GM20000 (cell line): ENCODE measurements at places on chromosomes 16 and 17.

DNA sequence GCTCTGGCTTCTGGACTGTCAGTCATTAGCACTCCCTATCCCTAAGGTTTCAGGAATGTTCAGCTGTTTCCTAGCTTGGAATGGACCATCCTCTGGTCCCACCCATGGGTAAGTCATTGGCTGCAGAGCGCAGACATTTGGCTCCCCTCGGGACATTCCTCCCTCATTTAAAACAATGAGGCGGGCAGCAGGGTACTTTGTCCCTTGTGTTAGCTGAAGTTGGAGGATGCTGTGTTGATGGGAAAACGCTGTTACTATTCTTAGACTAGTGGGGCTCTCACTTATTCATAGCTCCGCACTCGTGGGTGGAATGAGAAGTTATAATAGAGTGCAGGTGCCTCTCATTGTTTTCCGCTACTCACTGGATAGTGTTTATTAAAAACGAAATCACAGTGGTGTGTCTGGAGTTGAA, 673.8 kb downstream of the WWOX start:
- no peak for DNase-seq

- DNase-seq: no peak
Observed at GRCh38 chr17:78559749-78560368, 17.3 kb downstream of the DNAH17 start.

GRCh38 chr17:81932333-81932983, 4.6 kb downstream of the PYCR1 start:
- DNase-seq: no peak

DNA sequence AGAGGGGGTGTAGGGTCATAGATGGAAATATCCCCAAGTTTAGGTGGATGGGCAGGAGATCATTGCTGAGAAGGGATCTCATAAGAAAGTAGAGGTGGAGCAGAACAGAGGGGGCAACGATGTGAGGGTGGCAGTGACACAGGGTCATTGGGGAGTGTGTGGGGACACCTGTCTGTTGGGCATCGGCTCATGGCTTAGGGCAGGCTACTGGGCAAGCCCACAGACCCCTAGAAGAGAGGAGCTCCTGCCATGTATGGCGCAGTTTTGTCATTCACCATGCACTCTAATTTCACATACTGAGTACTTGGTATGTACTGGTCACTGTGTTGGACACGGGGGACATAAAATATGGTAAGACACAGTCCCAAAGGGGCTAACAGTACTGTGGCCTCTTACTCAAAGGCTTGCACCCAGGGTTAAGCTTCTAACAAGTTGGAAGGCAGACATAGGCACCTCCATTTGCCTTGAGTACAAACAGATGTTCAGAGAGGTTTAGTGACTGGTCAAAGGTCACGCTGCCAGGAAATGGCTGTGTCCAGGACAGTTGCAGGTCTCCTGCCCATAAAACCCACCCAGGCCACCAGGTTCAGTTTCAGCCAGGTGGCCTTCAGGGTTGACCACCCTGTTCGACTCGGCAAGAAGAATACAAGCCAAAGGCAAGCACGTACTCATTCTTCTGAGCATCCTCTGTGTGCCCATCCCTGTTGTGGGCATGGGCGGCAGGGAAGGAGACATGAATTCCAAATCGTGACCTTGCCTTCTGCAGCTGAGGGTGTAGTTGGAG, 580.2 kb downstream of the KCNJ18 start:
- no peak for DNase-seq

DNA sequence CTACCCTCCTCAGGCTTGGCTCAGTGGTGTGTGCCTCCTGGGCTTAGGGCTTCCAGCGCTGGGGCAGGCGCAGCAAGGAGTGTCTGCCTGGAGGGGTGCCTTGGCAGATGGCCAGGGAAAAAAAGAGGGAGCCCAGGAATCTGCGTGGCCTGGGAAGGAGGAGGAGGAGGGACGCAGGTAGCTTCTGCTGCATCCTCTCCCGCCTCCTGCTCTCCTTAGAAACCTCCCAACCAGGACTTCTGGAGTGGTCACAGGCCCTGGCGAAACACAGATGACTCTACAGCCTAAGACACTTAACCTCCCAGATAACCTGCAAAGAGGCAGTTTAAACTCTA, 7.3 kb upstream of the BCAR1 start:
- no peak for DNase-seq

DNA sequence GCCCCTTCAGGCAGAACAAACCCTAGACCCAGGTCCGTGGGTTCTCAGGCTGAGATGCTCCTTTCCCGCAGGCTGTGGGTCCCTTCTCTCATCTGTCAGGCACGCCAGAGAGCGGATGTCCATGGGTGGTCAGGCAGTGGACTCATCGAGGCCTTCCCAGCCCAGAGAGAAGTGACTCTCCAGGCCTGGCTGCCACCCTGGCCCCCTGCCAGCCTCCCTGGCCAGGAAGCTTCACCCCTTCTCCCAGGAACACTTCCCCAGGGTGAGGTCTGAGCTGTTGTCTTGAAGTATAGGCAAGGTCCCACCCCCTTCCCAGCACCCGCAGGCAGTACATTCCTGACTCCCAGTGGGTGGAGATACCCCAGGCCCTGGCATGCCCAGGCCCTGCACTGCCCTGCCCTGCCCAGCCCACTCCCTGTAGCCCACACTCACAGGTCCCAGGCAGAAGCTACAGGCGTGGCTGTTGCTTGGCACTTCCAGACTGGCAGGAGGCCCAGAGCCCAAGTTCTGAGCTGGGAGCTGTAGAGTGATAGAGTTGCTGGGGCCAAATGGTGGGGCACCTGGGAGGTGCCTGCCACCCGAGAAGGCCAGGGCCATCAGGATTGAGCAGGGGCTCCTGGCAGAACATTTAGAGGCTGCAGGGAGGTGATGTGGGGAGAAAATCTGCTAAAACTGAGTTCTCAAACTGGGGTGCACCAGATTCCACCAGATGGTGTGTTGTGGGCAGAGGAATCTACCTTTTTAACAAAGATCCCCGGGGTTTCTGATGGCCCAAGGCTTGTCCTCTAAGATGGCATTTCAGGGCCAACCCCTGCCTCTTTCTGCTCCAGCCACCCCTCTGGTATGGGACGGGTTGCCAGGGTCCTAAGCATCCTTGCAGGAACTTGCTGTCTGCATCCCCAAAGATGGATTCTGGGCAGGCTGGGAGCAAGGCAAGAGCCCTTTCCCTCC, 6.7 kb downstream of the ITGA3 start:
- DNase-seq: no peak

GRCh38 chr16:70572050-70572925, 48.7 kb downstream of the SF3B3 start:
- DNase-seq: no peak

DNA sequence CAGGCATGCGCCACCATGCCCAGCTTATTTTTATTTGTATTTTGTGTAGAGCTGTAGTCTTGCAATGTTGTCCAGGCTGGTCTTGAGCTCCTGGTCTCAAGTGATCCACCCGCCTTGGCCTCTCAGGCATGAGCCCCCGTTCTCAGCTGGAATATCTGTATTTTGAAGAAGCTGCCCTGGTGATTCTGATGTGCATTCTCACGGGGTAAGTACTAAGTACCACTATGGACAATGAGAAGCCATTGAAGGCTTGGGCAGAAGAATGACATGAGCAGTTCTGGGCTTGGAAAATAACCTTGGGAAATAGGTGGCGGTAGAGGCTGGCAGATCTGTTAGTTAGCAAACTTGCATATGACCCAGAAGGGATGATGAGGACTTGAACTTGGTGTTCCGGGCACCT, 15.6 kb upstream of the NKD1 start:
- DNase-seq: no peak

DNA sequence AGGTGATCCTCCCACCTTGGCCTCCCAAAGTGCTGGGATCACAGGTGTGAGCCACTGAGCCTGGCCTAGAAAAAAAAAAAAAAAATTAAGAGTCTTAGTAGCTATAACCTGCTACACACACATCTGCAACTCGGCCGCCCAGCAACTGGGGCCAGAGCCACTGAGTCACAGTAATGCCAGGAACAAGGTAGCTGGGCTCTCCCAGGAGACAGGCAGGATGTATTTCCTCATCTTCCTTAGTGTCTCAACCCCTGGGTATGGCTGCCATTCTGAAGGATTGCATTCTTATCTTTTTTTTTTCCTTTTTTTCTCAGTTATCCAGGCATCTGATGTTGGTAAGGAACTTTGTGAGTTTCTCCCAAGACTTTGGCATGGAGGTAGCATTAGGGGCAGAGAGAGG, 7.1 kb upstream of the PSMD3 start:
- DNase-seq: no peak

DNA sequence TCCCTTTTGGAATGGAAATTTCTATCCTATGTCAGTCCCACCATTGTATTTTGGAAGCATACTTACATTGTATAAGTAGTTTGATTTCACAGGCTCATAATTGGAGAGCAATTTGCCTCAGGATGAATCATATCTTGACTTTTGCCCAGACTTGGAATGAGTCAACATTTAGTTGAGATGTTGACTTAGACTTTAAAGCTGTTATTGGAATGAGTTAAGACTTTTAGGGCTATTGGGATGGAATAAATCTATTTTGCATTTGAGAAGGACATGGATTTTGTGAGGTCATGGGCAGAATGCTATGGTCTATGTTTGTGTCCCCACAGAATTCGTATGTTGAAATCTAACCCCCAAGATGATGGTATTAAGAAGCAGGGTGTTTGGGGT, 12.2 kb upstream of the ZNF594 start:
- no peak for DNase-seq

DNA sequence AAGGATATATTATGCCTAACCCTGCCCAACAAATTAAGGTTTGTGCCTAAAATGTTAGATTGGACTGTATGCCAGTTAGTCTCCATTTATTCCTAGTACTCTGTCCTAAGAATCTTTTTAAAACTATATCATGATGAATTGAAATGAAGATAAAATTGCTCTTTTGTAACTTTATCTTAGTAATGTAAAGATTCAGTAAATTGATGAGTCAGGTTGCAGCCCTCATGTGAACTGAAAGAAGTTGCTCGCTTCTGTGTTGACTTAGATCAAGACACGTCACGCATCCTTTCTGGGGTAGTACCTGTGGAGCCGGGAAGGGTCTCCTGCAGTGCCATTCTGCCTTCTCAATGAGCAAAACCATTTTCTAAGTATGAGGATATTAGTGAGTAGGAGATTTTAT, 63.3 kb downstream of the GAN start:
- no peak for DNase-seq

DNA sequence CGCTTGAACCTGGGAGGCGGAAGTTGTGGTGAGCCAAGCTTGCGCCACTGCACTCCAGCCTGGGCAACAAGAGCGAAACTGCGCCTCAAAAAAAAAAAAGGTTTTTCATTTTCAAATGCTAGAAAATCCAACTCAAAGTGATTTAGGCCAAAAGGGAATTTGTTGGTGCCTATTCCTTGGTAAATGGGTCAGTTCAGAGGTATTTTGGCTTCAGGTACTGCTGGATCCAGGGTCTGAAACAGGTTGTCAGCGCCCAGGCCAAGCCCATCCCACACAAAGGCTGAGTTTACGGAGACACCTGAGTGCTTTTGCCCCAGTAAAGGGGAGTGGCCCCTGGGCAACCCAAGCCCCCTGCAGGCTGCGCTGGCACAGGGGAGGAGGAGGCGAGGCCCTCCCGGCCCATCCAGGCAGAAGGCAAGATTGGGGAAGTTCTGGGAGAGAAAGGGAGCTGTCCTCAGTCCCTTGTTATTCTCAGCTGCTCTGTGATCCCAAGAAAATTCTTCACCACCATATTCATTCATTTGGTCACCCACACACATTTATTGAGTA, 8.5 kb upstream of the JPH3 start:
- no peak for DNase-seq

DNA sequence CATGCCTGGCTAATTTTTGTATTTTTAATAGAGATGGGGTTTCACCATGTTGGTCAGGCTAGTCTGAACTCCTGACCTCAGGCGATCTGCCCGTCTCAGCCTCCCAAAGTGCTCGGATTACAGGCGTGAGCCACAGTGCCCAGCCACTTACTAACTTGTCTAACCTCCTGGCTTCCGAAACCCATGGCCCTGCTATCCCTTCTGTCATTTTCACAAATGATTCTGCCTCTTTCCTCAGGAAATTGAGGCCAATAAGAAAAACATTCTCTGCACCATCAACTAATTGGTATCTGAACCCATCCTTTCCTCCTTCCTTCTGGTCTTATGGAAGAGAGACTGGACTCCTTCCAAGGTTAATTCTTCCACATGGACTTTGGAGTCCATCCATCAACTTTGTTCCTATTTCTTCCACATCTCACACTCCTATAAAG, 27.9 kb upstream of the TNRC6A start:
- no peak for DNase-seq

- DNase-seq: no peak
Observed at GRCh38 chr17:74963656-74964055, 8.9 kb downstream of the HID1 start.

DNA sequence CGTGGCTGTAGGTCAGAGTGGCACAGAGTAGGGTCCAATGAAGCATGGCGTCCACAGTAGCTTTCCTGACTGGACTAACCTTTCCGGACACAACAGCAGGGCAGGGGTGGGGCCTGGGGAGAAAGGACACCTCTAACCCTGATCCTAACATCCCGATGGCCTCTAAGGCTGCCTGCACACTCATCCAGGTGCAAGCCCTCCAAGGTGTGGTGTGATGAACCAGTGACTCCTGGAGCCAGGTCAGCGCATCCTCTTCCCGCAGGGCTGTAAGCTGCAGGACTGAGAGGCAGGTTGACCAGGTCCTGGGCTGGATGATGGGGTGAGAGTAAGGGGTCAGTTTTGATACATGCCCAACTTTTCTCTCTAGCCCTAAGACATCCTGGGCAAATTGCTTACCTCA, 3.1 kb upstream of the ERBB2 start:
- no peak for DNase-seq

DNA sequence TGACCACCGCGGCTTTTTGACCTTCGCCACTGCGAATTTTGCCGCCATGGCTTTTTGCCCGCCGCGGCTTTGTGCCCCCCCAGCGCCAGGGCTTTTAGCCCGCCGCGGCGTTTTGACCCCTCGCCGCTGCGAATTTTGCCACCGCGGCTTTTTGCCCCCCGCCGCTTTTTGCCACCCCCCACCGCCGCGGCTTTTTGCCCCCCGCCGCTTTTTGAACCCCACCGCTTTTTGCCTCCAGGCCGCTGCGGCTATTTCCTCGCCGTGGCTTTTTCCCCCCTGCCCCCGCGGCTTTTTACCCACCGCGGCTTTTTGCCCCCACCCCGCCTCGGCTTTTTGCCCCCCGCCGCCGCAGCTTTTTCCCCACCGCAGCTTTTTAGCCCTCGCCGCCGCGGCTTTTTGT, 134.8 kb upstream of the TP53TG3C start:
- DNase-seq: no peak

- no peak for DNase-seq
Observed at GRCh38 chr17:48564188-48565021, 13.7 kb downstream of the HOXB4 start.

- DNase-seq: no peak
Observed at GRCh38 chr17:40548982-40549685, 16.1 kb downstream of the CCR7 start.

- no peak for DNase-seq
Observed at GRCh38 chr16:17470908-17471718, at the start of gene XYLT1. Gene XYLT1, minus strand, starts transcription at chr16:17470960. Its CDS starts 164 bp downstream, at chr16:17470796.
